ENCODE measurements at places on chromosomes 6 and 20.

DNA sequence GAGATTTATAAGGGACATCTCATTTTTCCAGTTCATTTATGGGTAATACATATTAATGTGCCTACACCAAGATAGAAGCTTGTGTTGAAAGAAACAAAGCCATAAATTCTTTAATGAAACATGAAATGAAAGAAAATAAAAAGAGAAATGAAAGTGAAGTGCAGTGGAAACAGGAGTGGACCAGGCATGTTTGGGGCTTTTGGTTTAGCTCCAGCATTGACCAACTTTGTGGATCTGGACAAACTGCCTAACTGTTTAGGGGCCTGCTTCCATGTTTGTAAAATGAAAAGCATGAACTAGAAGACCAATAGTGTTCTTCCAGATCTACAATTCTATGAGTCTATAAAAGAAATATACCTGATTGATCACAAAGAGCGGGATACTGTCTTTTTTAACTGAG is 124.9 kb downstream of the GJA10 start:
- DNase-seq, result no peak

DNA sequence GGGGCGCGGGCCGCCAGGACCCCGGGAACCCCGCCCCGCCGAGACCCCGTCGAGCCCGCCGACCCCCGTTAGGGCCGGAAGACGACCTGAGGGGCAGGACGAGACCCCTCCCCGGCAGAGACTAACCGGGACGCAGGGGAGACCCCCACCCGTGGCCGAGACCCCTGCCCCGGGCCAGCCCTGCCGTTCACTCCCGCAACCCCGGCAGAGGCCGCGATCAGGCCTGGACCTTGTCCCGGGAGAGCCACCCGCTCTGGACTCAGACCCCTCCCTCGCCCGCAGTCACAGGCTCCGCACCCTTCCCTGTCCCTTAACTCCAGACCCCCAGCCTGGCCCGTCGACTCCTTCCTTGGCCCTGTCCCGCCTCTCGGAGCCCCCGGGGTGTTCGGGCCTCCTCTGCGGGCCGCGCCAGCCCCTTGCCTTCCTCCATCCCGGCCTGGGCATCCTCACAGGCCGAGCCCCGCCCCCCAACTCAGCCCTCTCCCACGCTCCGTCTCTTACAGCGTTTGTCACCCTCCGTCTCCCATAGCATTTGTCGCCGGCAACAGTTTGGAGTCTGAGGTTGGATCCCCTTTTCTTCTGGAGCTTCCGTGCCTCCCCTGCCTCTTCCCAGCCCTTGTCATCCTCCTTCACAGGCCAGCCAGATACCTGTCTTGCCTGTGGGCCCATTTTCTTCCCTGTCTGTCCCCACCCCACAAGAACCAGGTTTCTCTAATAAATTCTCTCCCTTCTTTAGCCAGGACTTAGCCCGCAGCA is 569 bp downstream of the TCEA2 start:
- peak; percentile 78 for DNase-seq

GRCh38 chr6:132476688-132477087 is 36.2 kb downstream of the STX7 start:
- DNase-seq, result no peak

DNA sequence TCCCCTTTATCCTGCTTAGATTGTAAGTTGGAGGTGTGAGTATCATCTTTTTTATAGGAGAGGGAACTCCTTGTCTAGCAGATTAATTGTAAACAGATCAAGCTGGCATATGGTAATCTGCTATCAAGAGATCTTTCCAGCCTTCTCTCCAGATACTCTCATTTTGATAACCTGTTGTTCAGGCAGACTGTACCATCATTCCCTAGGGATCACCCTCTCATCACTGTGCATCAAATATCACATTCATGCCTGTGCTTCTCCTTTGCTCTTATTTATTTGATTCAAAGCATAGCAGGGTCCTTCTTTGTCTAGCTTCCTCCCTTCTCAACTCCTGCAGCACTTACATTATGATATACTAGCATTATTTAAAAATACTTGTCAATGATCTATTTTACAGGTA is 73.8 kb downstream of the LRRC1 start:
- DNase-seq, result no peak

DNA sequence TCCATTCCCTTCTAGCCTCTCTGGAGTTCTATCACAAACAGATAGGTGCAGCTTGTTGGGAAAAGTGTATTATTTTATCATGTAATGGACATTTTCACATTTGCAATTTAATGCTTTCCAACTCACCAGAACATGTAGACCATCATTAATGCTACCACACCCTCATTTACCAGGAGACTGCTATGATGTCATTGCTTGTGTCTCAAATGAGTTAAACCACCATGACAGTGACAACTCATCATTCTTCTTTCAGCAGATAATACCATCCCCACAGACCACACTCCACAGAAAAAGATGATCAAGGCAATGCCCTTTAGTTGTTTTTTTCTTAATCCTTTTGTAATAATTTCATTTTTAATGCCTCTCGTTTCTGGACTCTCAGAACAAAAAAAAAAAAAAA is 168.7 kb downstream of the AIG1 start:
- DNase-seq, result no peak

DNA sequence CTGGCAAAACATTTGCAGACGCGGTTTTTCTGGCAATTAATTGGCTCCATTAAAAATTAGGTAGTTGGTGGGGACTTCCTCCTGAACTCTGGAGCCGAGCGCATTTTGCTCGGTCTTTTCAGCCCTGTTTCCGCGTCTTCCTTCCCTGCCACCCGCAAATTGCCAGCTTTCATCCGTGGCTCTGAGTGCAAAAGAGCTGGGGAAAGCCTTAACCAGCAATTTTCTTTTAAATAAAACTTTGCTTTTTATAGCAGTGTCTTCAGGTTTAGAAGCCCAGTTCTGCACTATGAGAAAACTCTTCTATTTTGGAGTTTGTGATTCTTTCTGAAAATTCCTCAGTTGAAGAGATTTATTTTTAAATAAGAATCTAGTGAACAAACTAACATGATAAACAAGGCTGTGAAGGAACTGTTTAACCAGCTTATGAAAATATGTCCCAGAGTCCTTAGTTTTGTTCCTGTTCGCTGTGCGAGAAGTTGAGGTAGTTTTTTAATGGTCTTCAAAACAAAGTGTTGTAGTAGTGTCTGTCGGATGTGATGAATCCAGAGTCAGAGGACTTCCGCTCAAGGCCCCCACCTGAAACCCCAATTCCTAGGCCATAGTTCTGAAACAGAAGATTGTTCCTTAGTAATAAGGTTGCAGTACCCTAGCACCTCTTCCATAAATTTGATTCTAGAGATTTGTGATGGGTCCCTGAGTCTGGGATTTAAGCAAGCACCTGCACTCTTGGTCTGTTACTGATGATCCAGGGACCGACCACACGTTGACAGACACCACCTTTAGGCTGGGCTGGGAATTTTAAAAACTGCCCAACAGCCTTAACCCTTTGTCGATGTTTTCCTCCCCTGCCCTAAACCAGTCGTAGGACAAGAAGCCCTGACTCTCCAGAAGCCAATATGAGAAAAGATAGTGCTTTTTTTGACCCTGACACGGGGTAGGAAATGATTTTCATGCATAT is 950 bp downstream of the KCTD20 start:
- DNase-seq, result peak; percentile 15

DNA sequence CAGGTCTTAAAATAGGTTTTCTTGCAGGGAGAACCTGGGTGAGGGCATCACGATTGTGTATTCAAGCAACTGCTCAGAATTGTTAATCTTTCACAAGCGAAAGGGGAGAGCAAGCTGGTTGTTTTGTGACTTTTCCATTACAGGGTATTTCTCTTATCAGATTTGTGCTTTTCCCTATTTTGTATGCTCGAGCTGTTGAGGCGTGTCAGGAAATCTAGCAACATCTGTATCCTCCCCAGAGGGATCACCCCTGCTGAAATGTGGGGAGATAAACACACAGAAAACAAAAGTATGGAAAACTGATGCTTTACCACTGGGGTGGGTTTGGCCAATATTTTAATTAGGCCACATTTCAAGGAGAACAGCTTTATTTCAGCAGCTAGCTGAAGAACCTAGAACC is 187.0 kb downstream of the DTNBP1 start:
- DNase-seq, result no peak

DNA sequence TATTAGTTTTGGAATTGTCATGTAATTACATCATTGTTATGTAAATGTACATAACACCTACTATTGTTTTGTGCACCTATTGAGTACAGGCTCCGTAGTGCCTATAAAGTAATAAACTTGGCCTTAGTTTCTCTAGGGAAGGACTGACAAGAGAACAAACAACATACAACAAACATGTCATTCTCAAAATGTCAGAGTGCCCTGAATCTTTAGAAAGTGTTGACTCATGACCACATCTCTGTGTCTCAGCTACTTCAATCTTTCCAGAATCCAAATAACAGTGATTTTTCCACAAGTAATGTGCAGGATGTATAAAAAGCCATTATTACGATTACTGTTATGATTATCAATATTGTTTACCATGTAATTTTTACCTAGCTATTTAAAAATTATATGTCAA is 17.2 kb downstream of the LAMP5 start:
- no peak for DNase-seq

- DNase-seq, result no peak
These were observed 37.3 kb downstream of the PGM3 start for GRCh38 chr6:83155794-83156193.

GRCh38 chr20:56689318-56689717 is 60.2 kb downstream of the TFAP2C start:
- no peak for DNase-seq

GRCh38 chr6:144343701-144344428 is 58.7 kb downstream of the UTRN start:
- peak; percentile 60 for DNase-seq

- DNase-seq, result peak; percentile 36
These were observed at the start of gene CFB for GRCh38 chr6:31945507-31946369. Gene CFB (plus strand): TSS chr6:31946095. CDS start chr6:31946222, 127 bp downstream.
